ENCODE measurements at places on chromosomes 3 and 15.

GRCh38 chr15:89142423-89142822 is 54.2 kb downstream of the ABHD2 start:
- DNase-seq = no peak

DNA sequence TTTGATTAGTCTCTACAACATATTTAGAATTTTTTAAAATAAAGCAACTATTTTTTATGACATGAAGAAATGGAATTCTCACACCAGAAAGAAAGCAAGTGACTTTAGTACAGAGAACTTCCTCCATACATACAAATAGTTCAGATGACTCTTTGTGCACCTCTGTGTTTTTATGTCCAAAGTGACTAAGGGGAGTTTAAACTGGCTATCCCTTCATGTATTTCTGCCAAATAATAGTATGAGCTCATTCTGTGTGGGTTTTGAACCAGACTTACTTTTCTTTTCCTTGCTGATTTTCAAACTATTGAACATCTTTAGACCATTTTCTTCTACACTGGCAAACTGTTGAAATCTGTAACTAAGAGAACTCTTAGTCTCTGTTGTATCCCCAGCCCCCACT is 196.3 kb downstream of the EPHA3 start:
- no peak for DNase-seq

- no peak for DNase-seq
Measured at GRCh38 chr15:50341616-50342136, 13.3 kb downstream of the GABPB1 start.

- no peak for DNase-seq
Measured at GRCh38 chr3:46896386-46896785, 18.9 kb downstream of the PTH1R start.

DNA sequence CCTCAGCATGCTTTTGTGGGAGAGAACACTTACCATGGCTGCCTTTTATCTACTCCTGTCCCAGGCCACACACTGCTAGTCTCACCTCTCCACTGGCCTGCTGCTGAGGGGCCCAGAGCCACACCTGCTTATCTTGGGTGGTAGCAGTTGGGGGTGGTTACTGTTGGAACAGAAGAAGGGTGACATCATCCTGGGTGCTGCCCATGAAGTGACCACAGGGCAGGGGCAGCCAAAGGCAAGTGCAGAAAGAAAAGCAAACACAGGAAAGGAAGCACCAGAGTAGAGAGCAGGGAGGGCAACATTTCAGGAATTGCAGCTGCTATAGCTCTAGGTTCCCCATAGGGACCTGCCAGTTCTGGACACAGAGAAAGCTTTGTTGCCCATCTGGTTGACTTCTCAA is 345.2 kb downstream of the VPS13C start:
- no peak for DNase-seq
